ENCODE measurements at places on chromosomes 5 and 9. TPM values are rescaled to one million over a fixed set of nuclear protein-coding genes. Genes with fewer than 3 reads are reported as not detected.

GRCh38 chr5:137600721-137601360 lies 101.7 kb upstream of the SPOCK1 start:
- H3K27ac ChIP-seq, result no peak overlapping the region
- no peaks in the 10 kb centered on the region for H3K36me3 ChIP-seq
- H3K4me1 ChIP-seq, result no peaks in the 10 kb centered on the region

DNA sequence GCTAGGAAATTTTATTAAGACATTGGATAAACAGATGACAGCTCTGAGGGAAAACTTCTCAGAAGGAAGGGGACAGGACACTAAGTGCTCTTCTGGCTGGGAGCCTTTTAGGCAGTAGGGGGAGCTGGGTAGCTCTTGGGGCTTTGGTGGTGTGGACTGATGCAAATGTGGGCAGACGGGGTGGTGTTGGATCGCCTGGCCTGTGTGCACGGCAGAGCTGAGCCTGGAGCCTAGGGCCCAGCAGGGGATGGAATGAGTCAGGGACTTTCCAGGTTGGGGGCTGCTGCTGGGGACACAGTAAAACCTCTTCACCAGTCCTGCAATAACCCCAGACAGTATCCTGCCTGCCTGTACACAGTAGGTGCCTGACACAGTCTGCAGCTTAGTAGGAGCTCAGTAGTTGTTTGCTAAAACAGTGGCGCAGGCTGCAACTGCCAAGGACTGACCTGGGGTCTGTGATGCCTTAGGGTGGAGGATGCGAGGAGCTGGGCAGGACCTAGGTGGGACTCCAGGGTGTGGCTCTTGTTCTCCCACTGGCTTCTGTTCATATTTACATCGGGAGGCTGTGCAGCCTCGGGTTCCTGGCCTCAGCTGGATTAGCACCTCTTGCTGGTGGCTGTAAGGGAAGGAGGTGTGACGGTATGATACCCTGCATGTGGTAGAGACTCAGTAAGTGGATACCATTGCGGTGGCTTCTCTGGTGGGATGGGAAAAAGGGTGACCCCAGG lies 83.8 kb downstream of the DAB2IP start:
- DNase-seq, result no peak
- H3K27ac ChIP-seq, result peak overlapping the region; percentile 91
- no peaks in the 10 kb centered on the region for H3K27me3 ChIP-seq

GRCh38 chr5:24068524-24068923 lies 561.1 kb downstream of the PRDM9 start:
- no peaks in the 10 kb centered on the region for H3K4me1 ChIP-seq
- H3K4me3 ChIP-seq, result no peak overlapping the region
- no peak for DNase-seq
- no peaks in the 10 kb centered on the region for H3K27me3 ChIP-seq
- H3K36me3 ChIP-seq, result no peaks in the 10 kb centered on the region
- H3K27ac ChIP-seq, result no peak overlapping the region

- H3K27ac ChIP-seq, result no peak overlapping the region
- DNase-seq, result no peak
- no peak overlapping the region for H3K4me3 ChIP-seq
Measured at GRCh38 chr9:90858457-90858901, 56.9 kb downstream of the SYK start.

GRCh38 chr9:2939368-2939767 lies 95.5 kb upstream of the PUM3 start:
- no peaks in the 10 kb centered on the region for H3K36me3 ChIP-seq
- no peak overlapping the region for H3K27ac ChIP-seq
- H3K27me3 ChIP-seq, result no peaks in the 10 kb centered on the region

The SPAAR gene
- 5.4 TPM for total RNA-seq

The PRRX2 gene
- total RNA-seq, result 0.67 TPM

DNA sequence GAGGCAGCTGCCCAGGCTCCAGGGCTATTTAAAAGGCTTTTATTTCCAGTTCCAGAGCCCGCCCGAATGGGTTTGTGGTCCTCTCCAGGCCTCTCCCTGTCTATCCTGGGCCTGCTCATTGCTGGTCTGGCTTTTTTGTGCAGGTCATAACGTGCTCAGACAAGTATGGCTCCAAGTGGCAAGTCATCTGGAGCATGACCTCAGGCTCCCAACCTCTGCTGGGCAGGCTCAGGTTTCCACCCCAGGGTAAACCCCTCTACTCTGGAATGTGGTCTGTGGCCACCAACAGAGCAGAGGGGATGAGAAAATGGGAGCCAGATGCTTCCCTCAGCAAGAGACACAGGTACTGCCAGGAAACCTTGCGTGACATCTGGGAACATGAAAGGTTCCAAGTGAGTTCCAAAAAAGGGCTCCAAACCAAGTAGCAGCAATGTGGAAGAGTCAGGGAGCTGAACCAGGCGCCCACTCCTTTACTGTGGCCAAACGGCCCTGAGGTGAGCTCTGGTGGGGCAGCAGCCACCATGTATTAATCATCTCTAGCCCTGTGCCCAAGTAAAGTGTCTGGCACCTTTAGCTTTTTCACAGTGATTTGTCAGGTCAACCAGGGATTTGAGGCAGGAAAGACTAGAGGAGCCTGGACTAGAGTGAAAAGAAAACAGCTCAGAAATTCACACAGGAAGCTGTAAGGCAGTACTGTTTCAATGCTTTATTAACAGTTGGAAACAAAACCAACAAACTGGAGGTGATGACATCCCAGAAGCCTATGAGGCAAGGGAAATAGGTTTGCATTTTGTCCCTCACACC lies 25.7 kb downstream of the PCDHGC5 start:
- peaks cover 67% of the 10 kb centered on the region for H3K4me1 ChIP-seq
- no peak for DNase-seq
- H3K4me3 ChIP-seq, result no peak overlapping the region
- no peaks in the 10 kb centered on the region for H3K27me3 ChIP-seq
- H3K27ac ChIP-seq, result peak overlapping the region; percentile 82

GRCh38 chr9:89637787-89638186 lies 33.0 kb downstream of the GADD45G start:
- no peak overlapping the region for H3K4me3 ChIP-seq
- H3K27ac ChIP-seq, result no peak overlapping the region
- no peak for DNase-seq
- H3K36me3 ChIP-seq, result no peaks in the 10 kb centered on the region

GRCh38 chr5:6483880-6484382 lies 35.3 kb downstream of the UBE2QL1 start:
- no peaks in the 10 kb centered on the region for H3K27me3 ChIP-seq
- DNase-seq, result no peak
- no peaks in the 10 kb centered on the region for H3K4me1 ChIP-seq

DNA sequence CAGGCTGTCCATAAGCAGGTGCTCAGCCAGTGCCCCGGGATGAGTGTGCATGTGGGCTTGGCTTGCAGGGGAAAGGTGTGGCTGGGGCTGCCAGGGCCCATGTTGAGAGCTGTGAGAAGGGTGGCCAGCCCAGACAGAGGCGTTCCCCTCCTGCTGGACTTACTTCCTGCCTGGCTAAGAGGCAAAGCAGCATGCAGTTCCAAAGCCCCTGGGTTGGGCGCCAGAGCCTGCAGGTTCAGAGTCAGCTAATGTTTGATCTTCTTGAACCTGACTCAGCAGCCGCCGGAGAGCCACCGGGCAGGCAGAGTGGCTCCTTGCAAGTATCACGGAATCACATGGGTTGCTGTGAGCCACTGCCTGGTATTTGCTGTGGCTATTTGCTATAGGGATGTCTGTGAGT lies 168.4 kb upstream of the MAP1B start:
- H3K4me3 ChIP-seq, result no peak overlapping the region
- no peak for DNase-seq
- no peaks in the 10 kb centered on the region for H3K36me3 ChIP-seq
- no peak overlapping the region for H3K27ac ChIP-seq

- no peak overlapping the region for H3K4me3 ChIP-seq
- H3K27ac ChIP-seq, result no peak overlapping the region
- no peaks in the 10 kb centered on the region for H3K27me3 ChIP-seq
- no peaks in the 10 kb centered on the region for H3K36me3 ChIP-seq
Measured at GRCh38 chr9:36632892-36633291, 60.2 kb downstream of the MELK start.

DNA sequence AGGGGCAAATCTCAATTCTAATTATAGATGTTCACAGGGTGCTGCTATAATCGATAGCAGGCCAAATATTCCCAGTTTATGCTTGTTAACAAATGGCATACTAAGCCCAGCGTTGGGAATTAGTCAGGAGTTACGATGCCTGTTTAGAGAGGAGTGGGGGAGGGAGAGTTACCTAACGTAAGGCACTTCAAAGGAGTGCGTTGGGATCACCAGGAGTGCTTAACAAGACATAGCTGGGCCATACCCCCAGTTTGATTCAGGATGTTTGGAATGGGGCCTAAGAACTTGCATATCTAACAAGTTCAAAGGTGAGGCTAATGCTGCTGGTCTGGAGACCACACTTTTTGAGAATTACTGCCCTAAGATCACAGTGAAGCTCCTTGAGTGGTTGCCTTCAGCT lies 14.5 kb upstream of the SRP19 start:
- H3K4me1 ChIP-seq, result peaks cover 7% of the 10 kb centered on the region
- no peaks in the 10 kb centered on the region for H3K36me3 ChIP-seq
- no peaks in the 10 kb centered on the region for H3K27me3 ChIP-seq
- no peak overlapping the region for H3K27ac ChIP-seq

The TAL2 gene
- not detected for total RNA-seq

- no peak overlapping the region for H3K27ac ChIP-seq
- H3K4me1 ChIP-seq, result no peaks in the 10 kb centered on the region
- H3K36me3 ChIP-seq, result no peaks in the 10 kb centered on the region
- no peaks in the 10 kb centered on the region for H3K27me3 ChIP-seq
- H3K4me3 ChIP-seq, result no peak overlapping the region
- DNase-seq, result no peak
Measured at GRCh38 chr9:21579247-21579671, 97.1 kb upstream of the IFNE start.

GRCh38 chr9:75002422-75003023 lies 25.6 kb downstream of the CARNMT1 start:
- H3K4me3 ChIP-seq, result no peak overlapping the region
- DNase-seq, result no peak
- H3K4me1 ChIP-seq, result no peaks in the 10 kb centered on the region

DNA sequence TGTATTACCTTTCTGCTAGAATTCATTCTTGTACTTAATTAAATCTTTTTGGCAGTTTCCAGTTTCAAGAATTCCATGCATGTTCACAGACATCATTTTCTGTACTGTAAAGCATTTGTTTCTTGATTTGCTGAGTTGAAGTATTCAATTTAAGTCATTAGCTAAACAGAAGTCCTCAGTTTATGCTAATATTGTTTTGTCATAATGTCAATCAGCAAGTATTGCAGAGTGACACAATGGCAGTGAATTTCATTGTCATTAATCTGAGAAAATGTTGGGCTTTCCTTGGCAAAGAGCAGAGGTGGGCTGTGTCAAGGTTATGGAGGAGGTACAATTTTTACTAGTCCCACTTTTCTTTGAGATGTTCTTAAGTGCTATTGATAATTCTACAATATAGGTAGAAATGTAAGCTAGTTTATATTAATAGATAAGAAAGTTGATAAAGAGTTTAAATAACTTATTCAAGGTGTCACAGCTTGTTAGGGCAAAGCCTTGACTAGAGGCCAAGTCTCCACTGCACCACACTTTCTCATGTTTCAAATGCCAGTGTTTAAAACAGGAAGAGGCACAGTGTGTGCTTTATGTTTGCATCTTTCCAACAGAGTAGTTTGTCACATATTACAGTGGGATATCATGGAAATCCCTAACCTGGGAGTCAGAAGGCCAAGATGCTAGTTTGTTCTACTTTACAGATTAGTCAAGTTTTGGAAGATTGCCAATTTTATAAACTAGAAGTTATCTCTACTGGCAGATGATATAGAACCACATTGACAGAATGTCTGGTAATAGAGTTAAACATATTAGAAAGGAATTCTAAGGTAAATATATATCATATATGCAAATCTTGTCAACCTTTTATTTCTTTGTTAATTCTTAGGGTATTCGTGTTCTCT lies 56.3 kb downstream of the SLF1 start:
- no peak overlapping the region for H3K4me3 ChIP-seq
- H3K36me3 ChIP-seq, result peaks cover 45% of the 10 kb centered on the region
- H3K27ac ChIP-seq, result no peak overlapping the region
- no peak for DNase-seq

DNA sequence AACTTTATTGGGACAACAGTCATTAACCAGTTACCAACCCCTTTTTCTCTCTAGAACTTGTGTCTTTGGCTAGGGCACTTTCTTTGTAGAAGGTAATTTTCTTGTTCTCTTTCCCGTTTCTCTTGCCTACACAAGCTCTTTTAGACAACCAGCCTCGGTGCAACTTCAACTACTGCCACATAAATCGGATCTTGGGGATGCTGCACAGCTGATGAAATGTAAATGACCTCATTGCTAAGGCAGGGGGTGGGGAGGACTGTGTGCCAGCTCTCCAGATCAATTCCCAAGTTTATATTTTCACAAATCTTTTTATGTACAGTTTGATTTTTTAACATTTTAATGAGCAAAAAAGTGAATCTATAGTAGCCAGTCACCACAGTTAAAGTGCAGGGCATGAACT lies 157.6 kb downstream of the DENND1A start:
- no peak overlapping the region for H3K4me3 ChIP-seq
- H3K27me3 ChIP-seq, result no peaks in the 10 kb centered on the region
- no peaks in the 10 kb centered on the region for H3K4me1 ChIP-seq
- DNase-seq, result no peak

DNA sequence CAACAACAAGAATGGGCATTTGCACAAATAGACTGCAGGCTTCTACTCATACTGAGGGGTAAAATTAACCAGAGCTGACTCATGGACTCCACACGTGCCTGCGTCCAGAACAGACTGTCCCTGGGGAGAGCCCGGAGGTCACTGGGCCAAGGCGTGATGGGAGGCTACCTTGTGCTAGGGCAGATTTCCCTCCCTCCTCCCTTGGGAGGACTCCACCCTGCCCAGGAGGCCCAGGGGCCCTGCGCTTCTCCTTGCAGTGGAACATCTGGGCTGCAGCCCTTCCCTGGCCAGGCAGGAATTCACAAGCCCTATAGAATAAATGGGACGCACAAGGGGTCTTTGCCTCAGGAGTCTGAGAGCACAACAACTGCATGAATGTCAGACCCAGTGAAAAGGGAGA lies 35.6 kb downstream of the IRX2 start:
- no peaks in the 10 kb centered on the region for H3K36me3 ChIP-seq
- H3K27ac ChIP-seq, result no peak overlapping the region
- no peak overlapping the region for H3K4me3 ChIP-seq
- H3K27me3 ChIP-seq, result peaks cover 23% of the 10 kb centered on the region
- no peaks in the 10 kb centered on the region for H3K4me1 ChIP-seq

The SLC12A2 gene
- total RNA-seq, result 12.0 TPM

- H3K27me3 ChIP-seq, result no peaks in the 10 kb centered on the region
- H3K4me3 ChIP-seq, result no peak overlapping the region
Measured at GRCh38 chr5:150272531-150272930, 17.0 kb downstream of the CAMK2A start.
